ENCODE measurements at places on chromosomes 2 and 18.

DNA sequence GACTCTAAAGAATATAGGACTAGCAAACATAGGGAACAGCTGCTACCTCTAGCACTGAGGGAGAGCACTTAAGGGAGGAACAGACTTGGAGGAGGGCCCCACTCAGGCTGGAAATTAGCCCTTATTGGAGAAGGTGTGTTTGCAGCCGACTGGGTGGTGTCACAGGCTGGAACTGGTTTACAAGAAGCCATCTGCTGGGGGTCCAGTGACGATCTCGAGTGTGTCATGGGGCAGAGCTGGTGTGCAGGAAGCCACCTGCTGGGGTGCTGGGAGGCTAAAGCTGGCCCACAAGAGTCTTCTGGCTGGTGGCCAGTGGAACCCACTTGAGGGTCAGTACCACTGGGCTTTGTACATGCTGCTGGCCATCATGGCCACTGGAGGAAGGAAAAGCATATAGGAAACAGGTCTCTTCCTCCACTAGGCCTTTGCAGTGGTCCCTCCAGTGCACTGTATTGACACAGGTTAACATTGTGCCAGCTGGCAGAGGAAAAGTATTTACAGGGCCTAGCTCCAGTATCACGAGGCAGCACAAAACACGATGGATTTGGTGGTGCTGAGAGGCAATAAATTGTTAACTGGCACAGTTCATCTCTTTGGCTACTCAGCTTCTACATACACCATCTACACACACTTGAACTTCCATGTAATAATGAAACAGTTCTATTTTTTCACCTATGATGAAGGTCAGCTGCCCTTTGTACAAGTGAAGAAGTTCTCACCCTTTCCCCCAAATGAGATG, 43.6 kb downstream of the MAP3K20 start:
- DNase-seq: peak; percentile 62

GRCh38 chr18:10153924-10154752, 240.3 kb downstream of the VAPA start:
- DNase-seq: no peak

DNA sequence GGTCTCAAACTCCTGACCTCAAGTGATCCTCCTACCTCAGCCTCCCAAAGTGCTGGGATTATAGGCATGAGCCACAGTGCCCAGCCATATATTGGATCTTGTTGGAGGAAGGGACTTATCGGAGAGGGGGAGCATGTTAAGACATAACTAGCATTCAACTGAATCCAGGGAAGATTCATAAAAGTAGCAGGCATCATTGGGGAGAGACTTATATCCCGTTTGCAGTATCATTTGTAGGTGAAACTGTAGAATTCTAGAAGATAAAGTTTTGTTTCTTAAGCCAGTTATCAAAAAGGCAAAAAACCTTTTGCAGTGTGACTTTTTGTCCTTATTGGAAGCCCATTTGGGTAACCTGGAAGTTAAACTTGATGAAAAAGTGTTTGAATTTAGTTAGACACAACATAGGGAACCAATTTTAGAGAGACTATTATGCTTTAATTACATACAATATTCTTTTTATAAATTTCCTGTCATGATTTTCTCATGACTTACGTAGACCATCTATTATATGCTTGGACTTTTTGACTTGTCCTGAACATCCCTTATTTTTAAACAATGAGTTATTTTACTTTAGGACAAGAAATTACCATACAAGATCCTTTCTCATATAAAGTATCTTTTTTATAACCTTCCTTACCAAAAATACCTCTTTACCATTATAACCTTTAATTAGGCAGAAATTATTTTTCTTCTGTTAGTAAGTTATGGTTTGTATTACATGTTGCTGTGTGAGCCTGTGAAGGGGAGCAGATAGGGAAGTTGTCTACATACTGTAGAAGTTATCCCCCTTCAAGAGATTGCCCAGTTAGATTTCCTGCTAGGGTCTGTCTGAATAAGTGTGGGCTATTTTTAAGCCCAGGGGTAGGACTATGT, 20.3 kb downstream of the RAB3GAP1 start:
- DNase-seq: peak; percentile 32

GRCh38 chr2:196587739-196588138, 51.8 kb upstream of the CCDC150 start:
- DNase-seq: no peak

DNA sequence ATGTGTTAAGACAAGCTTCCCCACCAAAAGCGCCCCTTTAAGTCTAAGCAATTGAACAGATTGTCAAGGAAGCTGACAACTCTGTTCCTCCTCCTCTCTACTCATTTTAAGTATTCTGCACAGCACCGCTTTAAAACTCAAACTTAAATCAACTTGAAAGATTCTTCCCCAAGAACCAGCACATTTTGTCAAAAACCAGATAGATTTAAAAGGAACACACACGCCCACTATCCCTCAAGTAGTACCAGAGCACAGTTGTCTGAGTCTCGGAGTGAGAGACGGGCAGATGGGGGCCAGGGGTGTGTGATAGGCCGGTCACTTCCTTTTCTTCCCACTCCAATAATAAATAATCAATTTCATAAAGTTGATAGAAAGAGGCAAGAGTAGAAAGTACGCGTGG, 67.7 kb upstream of the POU3F3 start:
- no peak for DNase-seq

Data from fibroblast of mammary gland (primary cell).